ENCODE measurements at places on chromosomes 16 and 17.
A peak's percentile ranks its signal among the peaks of the same experiment; 100 is the strongest.

GRCh38 chr16:83302853-83303252, 504.9 kb upstream of the HSBP1 start:
- no peak for DNase-seq

DNA sequence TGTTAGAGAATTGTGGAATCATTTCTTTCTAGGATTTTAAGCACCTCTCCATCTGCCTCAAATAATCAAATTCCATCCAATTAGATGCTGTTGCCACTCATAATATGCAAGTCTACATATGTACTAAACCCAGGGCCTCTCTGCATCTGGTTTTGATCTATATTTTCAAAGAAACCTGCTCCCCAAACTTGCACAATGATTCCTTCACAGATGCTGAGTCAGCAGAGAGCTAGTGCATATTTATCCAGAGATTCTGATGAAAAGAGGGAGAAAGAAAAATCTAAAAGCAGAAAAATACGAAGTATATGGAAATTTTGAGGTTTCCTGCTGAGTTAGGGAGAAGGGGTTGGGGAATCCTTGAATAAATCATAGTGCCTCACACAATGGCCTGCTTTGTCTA, 235.1 kb upstream of the RBFOX1 start:
- no peak for DNase-seq

DNA sequence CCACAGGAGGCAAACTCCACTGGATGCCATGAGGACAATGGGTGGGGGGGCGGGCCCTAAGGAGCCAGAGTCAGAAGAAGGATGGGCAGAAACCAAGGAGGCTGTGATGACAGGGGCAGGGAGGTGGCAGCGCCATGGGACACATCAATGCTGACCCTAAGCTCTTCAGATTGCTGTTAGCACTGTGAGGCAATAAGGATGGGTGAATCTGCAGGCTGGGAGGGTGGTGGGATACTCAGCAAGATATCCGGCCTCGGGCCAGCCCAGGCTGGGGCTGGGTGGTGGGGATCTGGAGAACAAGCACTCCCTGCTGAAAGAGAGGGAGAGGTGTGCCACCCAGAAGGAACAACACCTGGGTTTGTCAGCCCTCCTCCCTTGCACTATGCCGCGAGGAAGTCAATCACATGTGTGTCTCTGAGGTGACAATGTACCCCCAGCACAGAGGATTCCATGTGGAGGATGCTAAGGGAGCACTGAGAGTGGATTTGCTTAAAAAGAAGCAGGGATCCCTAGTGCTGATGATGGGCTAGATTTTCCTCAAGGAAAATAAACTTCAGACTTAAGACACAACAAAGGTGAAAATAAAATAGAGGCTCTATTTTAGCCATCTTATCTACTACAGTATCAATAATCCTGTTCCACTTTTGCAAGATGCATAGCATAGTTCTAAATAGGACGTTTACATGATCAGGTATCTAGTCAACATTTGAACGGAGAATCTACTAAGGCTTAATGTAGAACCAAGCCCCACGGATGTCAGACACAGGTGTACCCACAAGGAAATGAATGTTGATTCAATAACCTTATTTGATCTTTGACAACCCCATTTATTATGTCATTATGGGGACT, 22.6 kb downstream of the SMPD3 start:
- no peak for DNase-seq

GRCh38 chr17:76515274-76515949, 14.2 kb upstream of the RHBDF2 start:
- no peak for DNase-seq

DNA sequence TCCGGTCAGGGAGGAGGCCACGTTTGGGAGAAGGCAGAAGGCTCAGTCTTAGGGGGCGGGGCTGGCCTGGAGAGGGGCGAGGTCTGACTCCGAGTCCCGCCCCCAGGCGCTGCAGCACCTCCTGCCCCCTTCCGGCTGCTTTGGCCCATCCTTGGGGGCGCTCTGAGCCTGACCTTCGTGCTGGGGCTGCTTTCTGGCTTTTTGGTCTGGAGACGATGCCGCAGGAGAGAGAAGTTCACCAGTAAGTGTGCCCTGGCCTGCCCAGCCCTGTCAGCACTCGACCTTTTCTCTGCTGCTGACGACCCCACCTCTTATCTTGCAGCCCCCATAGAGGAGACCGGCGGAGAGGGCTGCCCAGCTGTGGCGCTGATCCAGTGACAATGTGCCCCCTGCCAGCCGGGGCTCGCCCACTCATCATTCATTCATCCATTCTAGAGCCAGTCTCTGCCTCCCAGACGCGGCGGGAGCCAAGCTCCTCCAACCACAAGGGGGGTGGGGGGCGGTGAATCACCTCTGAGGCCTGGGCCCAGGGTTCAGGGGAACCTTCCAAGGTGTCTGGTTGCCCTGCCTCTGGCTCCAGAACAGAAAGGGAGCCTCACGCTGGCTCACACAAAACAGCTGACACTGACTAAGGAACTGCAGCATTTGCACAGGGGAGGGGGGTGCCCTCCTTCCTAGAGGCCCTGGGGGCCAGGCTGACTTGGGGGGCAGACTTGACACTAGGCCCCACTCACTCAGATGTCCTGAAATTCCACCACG, 1.5 kb downstream of the TNFRSF12A start:
- DNase-seq: peak; percentile 72

- DNase-seq: no peak
Measured at GRCh38 chr17:83200231-83200699, 120.9 kb downstream of the METRNL start.

DNA sequence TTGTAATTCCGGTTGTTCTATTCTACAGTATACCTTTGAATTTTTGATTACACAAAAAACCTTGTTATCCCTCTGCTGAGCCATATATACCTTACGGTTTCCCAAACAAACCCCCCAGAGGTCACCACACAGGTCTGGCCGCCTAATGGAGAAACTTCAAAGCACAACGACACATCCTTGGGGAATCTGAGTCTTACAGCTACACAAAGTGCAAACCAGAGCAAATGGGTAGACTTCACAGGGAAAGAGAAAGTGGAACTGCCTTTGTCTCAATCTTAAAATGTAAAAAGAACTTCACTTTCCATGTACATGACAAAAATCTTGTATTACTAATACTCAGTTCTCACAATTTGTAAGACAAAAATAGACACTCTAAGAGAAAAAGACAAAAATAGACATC, 2.7 kb downstream of the FBXO31 start:
- DNase-seq: no peak

DNA sequence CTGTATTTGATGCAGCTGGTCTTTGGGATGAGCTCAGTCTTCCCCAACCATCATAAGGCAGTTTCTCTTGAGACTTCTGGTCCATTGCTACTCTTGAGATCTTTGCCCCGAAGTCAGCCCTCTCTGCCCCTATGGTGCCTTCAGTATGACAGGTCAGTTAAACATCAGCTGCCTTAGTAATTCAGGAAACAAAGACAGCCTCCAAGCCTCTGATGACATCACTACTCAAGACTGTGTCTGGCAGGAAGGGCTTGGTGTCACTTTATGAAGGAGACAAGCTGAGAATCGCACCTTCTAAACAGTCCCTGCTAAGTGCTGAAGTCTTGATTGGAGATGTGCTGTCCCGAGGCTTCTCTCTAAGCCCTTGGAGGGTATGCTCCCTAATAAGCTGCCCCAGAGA, 104.9 kb upstream of the TBX2 start:
- no peak for DNase-seq
